ENCODE measurements at places on chromosomes 5 and 9. TPM values are rescaled to one million over a fixed set of nuclear protein-coding genes. Genes with fewer than 3 reads are reported as not detected.
A peak's percentile ranks its signal among the peaks of the same experiment; 100 is the strongest.

DNA sequence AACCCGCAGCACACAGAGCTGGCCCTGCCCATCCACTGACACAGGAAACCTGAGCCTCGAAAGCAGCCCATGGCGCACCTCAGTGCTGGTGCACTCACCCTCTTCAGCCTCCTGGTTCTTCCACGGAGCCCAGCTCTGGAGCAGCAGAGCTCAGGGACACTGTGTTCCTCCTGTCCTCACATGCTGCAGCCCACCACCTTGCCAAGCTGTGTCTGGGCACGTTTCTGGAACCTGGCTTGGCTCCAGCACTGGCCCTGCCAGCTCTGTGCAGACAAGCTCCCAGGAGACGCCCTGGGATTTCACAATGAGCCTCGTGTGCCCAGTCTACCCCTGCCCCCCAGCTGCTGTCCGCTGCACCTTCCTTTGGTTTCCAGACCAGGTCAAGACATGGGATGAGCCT lies 119.5 kb downstream of the SYK start:
- no peak for DNase-seq

- no peak for DNase-seq
These were observed 25.7 kb downstream of the LRRTM2 start for GRCh38 chr5:138849439-138849838.

- DNase-seq = no peak
These were observed 169.4 kb downstream of the TRPM3 start for GRCh38 chr9:70951749-70952727.

- DNase-seq = peak; percentile 49
These were observed 6.7 kb upstream of the TNIP1 start for GRCh38 chr5:151087486-151087885.

DNA sequence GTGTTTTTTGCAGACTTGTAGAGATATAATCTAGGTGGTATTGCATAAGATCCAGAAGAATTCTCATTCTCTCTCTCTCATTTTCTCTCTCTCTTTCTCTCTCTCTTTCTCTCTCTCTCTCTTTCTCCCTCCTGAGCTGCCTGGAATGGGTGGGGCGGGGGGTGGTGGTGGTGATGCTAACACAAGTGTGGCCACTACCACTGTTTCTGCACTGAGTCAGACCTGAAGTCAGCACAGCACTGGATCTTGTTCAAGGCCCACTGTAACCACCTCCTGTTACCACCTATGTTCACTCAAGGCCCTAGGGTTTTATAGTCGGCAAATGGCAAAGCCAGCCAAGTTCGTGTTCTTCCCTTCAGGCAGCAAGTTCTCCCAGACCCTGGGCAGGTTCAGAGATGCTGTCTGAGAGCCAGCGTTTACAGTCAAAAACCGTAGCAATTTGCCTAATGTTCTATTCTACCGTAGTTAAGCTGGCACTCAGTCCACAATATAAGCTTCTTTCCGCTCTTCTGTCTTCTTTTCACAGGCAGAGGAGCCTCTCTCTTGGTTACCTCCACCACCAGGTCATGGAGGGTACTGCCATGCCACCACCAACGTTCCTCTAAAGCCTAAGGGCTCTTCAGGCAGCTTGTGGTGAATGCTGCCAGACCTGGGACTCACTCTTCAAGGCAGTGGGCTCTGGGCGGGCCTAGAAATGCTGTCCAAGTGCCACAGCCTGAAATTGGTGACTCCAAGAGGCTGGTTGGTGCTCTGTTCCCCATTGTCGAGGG lies 235.7 kb upstream of the PRR16 start:
- peak; percentile 19 for DNase-seq

GRCh38 chr9:136531904-136532798 lies 13.7 kb downstream of the NOTCH1 start:
- no peak for DNase-seq

- DNase-seq = peak; percentile 73
These were observed 46.7 kb downstream of the MYO10 start for GRCh38 chr5:16889203-16889971.

GRCh38 chr9:75657015-75657414 lies 233.5 kb upstream of the PCSK5 start:
- no peak for DNase-seq

GRCh38 chr5:159571501-159572244 lies 241.4 kb upstream of the IL12B start:
- DNase-seq = peak; percentile 22

DNA sequence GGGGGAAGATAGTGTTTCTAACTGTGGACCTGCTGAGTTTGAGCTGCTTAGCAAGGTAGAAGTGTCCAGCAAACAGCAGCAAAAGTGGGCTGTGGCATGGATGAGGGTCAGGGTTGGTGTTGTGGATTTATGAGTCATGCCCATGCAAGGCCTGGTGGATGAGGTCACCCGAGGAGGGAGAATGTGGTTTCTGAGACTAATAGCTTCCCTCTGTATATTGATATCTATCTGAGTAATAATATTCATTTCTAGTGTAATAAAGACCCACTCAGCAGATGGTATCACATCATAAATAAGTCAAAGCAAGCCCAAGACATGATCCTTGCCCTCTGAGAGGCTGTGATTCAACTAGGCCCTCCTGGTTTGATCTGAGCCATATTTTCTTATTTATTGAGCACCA lies 597.8 kb upstream of the CLINT1 start:
- peak; percentile 91 for DNase-seq

DNA sequence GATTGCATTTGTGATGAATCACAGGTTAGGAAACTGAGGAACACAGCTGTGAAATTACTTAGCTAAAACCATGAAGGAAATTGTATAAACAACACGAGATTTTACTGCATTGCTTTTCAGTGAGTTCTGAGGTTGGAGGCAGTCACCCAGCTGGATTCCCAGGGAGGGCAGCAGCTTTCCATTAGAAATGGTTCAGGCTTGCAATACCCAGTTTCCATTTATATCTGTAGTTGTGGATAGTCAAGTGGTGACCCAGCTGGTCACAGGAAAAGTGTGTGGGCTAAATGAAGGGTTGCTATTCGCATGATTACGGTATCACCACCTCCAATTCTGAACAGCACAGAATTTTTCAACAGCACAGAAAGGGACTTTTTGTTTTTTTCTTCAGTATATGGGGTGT lies 34.3 kb upstream of the SPATA31D4 start:
- no peak for DNase-seq

- DNase-seq = peak; percentile 88
These were observed 17.5 kb downstream of the PTTG1 start for GRCh38 chr5:160439205-160439600.

- peak; percentile 22 for DNase-seq
These were observed 118.3 kb downstream of the SLC1A3 start for GRCh38 chr5:36724467-36725332.

DNA sequence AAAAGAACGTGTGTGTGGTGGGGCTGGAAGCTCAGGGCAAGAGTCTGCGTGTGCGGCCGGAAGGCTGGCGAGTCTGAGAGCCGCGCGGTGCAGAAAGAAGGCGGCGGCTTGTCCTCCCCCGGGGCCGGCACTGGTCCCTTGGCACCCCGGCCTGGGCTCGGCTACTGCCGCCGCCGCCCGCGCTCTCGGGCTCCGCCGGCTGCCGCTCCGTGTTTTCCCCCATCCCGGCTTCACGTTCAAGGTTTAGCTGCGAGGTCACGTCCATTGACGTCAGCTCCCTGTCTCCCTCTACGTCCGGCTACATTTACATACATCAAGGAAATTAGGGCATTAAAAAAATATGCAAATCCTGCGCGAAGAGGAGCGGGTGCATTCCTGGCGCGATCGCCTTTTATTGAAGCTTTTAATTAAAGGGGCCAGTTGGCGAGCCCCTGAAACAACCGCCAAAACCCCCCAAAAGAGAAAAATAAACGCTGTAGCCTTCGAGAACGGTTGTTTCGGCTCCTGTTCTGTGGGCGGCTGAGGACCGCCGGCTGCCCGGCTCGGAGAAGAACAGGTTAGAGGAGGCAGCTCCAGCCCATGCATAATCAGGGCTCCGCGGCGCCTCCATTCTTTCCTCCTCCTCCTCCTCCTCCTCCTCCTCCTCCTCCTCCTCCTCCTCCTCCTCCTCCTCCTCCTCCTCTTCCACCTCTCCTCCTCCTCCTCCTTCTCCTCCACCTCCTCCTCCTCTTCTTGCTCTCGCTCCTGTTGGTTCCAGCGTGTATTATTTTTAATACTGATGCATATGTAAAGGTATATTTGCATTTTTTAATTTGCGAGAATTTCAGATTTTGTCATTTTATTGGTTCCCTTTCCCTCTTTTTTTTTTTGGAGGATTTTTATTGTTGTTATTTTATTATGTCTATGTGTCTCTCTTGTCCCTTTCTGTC lies 207.0 kb downstream of the MEF2C start:
- peak; percentile 94 for DNase-seq

DNA sequence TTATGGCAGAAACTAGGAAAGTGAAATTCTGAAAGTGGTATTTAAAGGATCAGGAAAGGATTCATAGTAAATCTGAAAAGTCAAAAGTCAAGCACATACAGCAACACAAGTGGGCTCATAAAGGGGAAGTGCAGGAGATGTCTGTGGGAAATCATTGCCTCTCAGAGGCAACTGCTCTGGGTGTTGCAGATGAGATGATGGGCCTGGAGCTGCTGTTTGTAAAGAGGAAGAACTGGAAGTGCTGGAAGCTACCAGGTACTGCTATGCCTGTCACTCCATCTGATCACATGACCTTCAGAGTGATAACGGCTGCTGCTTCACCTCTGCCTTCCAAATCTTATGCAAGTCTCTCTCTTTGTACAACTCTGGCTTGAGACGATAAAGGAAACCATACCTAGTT lies 55.9 kb downstream of the ADRB2 start:
- DNase-seq = no peak

DNA sequence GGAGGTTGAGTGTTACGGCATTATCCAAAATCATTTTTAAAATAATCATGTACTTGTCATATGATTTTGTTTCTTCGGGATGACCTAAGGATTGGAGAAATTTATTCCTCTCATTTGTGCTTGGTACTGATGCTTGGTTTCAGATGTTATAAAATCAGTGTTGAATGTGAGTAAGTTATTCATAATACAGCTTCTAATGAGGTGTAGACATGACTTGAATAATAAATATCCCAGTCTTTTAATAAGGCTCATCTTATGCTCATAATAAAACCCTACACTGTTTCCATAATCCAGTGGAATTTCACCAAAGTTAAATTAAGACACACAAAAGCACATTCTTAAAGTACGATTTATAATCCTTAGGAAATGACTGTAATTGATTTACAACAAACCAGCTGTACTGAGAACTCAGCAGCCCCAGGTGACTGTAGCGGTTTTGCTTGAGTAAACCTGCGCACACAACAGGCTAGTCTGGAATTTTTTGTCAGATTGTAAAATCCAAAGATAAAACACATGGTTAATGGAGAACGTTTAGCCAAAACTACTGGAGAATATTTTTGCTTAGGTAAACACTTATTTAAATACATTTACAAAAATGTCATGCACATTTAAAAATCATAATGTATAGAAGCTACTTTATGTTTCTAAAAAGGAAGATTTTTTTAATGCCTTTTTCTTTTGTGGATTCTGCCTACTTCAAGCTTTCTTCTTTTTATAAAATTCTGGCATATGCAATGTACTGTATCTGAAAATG lies 609.8 kb upstream of the GRAMD2B start:
- no peak for DNase-seq

DNA sequence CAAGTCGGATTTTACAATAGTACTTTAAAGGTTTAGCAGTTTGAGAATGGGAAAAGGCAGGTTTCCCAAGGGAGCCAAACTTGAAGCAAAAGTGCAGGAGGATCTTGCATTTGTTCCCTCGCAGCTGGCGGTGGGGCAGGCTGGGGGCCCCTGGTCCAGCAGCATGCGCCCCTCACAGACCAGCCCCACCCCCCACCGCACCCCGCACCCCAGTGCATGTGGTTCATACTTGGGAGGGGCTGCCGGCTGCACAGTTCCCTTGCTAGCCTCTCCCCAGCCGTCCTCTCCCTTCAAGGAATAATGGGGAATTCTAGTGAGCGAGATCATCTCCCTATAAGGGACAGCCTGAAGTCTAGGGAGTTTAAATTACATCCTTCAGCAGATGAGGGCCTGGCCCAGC lies 273.1 kb upstream of the IRX2 start:
- DNase-seq = no peak

GRCh38 chr9:90457386-90458190 lies 185.0 kb downstream of the DIRAS2 start:
- DNase-seq = no peak

DNA sequence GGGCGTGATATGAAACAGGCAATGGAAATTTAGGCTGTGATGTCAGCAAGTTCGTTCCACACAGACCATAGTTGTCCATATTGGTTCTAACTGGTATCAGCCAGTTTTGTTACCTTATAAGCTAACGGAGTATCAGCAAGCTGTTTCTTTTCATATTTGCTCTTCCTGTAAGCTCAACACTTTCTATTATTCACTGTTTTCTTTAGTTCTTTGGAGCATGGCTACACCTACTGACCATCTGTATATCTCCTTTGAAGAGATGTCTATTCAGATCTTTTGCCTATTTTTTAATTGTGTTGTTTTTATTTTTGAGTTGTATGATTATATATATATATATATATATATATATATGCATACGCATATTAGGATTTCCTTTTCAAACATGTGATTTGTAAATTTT lies 1057.2 kb upstream of the CDH10 start:
- no peak for DNase-seq

- no peak for DNase-seq
These were observed 453 bp upstream of the DOK3 start for GRCh38 chr5:177509991-177510566.

DNA sequence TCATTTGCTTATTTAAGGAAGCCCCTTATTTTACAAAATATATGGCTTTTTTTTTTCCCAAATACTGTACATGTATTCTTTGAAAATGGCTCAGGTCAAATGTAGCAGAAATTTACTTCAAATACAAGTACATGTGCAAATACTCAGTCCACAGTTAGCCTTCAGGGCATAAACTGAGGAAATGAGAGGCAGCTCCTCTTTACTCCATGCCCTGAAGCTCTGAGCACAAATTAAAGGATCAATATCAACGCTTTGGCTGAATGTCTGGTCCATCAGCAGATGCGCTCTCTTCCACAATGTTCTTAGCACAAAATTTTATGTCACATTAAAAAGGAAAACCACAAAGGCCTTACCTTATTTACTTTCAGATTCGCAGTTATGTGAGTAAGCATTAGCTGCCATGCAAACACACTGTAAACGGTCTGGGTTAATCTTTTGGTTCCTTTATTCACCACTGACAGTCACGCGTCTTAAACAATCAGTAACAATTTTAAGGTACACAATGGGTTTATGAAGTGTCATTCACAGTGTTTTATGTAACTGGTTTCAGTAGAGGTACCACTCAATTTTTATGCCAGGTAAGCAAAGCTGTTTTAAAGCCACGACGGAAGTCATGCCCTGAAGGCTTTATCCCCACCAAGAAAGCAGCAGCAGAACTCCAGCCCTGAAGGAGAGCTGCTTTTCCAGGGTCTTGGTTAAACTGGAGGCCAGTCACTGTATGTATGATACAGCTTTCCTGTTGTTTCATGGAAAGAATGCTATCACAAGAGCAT lies 103.4 kb downstream of the OTULIN start:
- DNase-seq = no peak

- no peak for DNase-seq
These were observed 2.0 kb upstream of the MEIKIN start for GRCh38 chr5:131947445-131947844.

GRCh38 chr9:947985-948384 lies 28.5 kb upstream of the DMRT3 start:
- no peak for DNase-seq

Gene NOL6
- total RNA-seq = 69.0 TPM

Gene AGPAT2
- total RNA-seq = 51.3 TPM

Gene ENHO
- total RNA-seq = 1.9 TPM

Gene PCDHGB6
- total RNA-seq = 1.3 TPM

Gene PCDHGA4
- total RNA-seq = 0.63 TPM

Gene PCDHAC2
- total RNA-seq = 1.2 TPM

Gene PCDHB12
- total RNA-seq = 3.6 TPM

Gene SPATA31D4
- total RNA-seq = not detected

Gene NPR3
- 0.86 TPM for total RNA-seq
